ENCODE measurements at places on chromosomes 5 and 9.

GRCh38 chr5:124538191-124538590 is 208.2 kb downstream of the ZNF608 start:
- DNase-seq = no peak

- DNase-seq = peak; percentile 84
Measured at GRCh38 chr5:132427281-132428146, 58.0 kb downstream of the SLC22A5 start.

- no peak for DNase-seq
Measured at GRCh38 chr9:99249619-99250018, 27.5 kb downstream of the SEC61B start.

DNA sequence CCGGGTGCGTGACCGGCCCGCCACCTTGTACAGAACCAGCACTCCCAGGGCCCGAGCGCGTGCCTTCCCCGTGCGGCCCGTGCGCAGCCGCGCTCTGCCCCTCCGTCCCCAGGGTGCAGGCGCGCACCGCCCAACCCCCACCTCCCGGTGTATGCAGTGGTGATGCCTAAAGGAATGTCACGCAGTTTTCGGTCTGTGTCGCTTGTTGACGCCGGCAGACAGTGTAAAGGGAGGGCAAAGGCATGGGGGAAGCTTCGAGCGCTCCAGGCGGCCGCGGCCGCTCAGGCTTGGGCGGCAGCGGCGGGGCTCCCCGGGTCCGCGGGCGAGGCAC is 1.3 kb downstream of the LRRC26 start:
- DNase-seq = no peak

- no peak for DNase-seq
Measured at GRCh38 chr5:7705261-7705660, 145.7 kb downstream of the CFAP90 start.

DNA sequence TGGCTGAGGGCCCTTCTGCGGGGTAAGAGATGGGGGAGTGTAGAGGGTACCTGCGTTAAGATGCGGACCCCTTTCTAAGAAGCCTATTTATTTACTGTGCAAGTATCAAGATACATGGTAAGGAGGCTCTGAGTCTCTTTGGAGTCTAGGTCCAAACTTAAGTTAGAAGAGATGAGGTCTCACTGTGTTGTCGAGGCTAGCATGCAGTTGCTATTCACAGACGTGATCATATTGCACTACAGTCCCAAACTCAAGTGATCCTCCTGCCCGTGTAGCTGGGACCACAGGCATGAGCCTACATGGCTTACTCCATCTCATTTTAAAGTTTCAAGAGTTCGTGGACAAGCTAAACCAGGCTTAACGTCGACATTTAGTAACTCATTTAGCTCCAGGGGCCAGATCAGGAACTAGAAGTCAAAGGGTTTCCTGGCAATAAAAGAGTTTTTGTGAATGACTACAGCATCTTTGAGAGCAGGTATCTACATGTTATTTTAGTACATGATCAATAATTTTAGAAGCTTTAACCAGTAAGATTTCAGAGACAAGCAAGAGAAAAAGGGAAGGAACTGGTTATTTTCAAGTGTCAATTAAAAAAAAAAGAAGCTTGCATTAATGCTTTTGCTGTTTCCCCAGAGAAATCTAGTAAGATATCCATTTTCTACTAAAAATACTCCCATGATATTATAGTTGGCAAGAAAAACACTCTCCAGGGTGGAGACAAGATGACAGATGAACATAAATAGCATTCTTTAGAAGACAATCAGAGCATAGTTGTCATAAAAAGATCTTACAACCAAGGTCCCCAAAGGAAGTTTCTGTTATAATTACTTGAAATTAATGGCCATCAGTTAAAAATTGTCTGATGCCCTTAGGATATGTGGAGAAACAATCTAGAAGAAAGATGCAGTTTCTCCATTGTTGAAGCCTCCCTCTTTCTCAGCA is 141.3 kb downstream of the SCAMP1 start:
- DNase-seq = peak; percentile 4

DNA sequence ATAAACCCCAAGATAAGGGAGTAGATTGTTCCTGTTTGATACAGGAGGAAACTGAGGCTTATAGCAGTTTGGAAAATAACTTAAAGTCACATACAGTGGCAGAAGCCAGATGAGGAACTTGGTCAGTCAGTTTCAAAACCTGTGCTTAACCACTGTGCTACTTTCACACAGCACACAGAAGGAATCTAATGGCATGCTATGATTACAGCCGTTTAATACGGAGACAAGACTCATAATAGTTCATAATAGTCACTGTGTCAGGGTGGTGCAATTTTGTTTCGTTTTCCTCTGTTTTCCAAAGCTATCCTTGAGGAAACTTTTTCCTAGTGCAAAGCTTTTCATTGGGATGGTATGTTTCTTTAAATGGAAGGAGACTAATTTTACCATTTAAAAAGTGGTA is 112.3 kb downstream of the GCNT1 start:
- peak; percentile 92 for DNase-seq

- DNase-seq = peak; percentile 33
Measured at GRCh38 chr5:21121213-21121612, 1133.2 kb upstream of the CDH18 start.

DNA sequence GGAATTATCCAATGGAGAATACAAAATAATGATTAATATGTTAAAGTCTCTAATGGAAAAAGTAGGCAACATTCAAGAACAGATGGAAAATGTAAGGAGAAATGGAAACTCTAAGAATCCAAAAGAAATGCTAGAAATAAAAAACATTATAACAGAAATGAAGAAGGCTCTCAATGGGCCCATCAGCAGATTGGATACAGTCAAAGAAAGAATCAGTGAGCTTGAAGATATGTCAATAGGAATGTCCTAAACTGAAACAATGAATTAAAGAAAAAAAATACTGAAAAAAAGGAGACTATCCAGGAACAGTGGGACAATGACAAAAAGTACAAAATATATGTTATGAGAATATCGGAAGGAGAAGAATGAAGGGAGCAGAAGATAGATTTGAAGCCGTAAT is 193.1 kb downstream of the DAB2IP start:
- DNase-seq = no peak

DNA sequence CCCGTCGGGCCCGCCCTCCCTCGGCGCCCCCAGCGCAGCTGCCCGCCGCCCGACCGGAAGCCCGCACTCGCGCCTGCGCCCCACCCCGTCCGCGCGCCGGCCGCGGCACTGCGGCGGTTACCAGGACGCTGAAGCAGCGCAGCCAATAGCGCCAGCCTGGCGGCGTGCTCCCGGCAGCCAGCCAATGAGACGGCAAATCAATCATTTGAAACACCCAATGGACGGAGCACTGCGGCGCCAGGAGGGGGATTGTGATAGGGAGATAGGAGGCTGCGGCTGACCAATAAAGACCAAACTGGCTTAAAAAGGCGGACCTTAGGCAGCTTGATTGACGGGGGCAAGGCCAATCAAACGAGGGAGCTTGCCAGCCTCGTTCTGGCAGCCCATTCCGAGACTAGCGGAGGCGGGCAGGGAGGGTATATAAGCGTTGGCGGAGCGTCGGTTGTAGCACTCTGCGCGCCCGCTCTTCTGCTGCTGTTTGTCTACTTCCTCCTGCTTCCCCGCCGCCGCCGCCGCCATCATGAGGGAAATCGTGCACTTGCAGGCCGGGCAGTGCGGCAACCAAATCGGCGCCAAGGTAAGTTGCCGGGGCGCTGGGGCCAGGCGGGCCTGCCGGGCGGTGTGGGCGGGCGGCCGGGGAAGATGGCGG is at the start of gene TUBB4B:
TUBB4B (plus strand) TSS at position 447 of the 649 bp plus-strand sequence; CDS start at position 521, 74 bp downstream.
- DNase-seq = peak; percentile 100

DNA sequence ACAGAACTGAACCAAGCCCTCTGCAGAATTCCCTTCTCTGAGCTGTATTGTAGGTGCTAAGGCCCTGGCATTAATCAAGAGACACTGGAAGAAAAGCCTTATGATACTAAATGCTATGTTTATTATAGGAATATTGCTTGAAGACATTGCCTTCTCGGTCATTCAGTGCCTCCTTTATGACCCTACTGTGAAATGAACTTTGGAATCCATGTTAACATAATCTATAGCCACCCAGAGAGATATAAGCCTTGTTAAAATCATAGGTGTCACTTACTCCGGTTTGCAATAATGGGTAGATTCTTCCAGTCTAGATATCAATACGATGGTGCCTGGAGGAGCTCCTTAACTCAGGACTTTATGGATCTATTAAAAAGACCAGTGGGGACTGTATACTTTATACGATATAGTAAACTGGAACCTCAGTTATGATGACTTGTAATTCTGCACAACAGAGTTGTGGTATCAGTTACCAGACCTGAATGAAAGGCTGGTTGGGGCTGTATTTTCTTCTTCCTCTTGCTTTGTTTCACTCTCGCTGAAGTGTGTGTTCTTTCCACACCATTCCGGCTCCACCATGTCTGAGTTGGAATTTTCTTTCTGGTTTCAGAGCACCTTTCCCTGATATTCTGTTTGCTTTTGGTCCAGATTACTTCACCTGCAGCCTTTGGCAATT is 154.5 kb downstream of the DROSHA start:
- peak; percentile 40 for DNase-seq

DNA sequence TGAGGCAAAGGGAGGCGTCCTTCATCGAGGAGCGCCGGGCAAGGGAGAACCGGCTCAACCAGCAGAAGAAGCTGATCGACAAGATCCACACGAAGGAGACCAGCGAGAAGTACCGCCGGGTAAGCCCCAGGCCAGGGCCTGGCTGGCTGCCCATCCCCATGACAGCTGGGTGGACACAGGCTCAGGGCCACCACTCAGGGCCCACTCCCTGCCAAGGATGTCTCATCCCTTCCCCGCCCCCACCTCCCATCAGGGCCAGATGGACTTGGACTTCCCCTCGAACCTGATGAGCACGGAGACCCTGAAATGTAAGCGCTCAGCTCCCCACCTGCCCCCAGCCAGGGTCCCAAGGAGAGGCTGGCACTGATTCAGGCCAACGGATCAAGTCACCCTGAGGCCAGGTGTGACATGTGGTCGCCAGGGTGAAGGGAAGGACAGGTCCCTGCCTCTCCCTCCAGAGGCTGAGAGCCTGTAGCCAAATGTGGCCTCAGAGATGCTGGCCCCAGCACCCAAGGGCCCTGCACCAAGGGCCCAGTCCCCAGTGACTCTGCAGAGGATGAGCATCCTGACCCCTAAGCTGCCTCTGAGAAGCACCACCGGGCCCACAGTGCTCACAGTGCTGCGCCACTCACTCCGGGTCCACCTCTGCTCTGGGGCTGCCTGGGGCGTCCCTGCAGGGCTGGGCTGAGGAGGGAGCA is 3.1 kb upstream of the RABL6 start:
- DNase-seq = no peak

DNA sequence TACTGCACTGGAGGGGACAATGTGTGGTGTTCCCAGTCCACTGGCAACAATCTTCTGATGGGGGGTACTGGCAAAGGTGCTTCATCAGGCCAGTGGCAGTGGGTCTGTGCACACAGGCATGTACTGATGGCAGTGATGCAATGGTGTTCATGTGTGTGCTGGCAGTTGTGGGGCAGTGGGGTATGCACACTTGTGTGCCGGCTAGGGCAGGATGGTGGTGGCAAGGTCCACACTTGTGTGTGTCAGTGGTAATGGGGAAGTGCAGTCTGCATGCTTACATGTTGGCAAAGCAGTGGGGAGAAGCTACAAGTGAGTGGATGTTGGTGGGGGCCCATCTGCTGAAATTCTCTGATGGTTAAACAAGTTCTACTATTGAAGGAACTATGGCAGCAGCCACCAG is 504.6 kb upstream of the ZNF462 start:
- no peak for DNase-seq

Measured in MV-4-11 (cell line).